ENCODE measurements at places on chromosomes 7 and 10.

DNA sequence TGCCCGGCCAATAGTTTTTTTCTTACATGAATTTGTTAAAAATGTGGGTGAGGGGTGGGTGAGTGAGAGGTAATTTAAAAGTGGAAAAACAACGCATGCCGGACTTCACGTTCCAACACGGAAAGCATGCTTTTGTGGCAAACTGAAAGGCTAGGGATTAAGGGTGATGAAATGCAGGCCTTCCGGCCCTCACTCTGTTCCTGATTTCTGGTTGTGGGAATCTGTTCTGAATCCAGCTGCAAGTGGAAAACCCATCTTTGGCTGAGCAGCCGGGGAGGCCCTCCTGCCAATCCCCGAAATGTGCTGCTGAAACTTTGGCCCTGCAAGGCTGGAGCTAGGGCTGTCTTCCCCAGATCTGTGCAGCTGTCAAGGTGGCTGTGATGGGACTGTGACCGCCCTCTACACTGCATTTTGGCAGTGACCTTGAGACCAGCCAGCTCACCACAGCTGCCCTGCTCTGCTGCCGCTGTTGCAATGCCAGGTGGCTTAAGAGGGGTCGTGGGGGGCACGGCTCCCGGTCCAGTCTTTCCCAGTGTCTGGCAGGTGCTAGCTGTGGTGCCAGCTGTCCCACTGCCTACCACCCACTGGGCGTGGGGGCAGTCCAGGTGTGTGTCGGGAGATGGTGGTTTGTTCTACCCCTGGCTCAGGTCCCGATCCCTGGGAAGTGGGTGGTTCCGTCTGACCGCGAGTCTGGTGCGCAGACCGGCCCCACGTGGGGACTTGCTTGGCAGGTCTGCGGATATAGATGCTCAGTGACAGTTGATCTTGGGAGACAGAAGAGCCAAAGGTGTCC lies 39.0 kb downstream of the TET1 start:
- no peak for DNase-seq

- DNase-seq: no peak
Measured at GRCh38 chr10:49359349-49360270, 36.3 kb downstream of the DRGX start.

GRCh38 chr7:24406053-24406788 lies 122.2 kb downstream of the NPY start:
- DNase-seq: no peak

DNA sequence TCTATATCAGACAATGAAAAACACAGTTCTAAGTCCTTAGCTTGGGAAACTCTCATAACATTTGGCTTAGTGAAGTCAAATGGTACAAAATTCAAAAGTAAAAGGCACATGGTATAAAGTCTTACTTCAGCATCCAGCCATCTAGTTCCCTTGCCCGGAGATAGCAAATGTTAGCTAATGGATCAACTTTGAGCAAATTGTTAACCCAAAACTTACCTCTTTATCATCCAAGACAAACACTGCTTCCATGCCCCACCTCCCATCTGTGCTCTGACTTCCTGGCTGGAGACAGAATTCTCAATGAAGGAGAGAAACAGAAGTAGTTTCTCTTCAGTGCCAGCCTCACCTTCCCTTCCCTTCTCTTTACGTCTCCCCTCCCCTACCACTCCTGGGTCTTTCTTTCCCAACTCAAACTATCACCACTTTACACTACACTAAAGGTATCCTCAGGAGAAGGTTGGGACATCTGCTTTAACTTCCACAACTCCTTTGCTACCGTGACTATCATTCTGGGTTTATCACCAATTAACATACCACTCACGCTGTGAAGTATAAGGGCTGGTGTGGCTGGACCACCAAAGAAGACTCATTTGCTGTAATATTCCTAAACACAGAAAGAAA lies 21.2 kb upstream of the ZNRF2 start:
- no peak for DNase-seq

GRCh38 chr7:128145191-128145590 lies 95.9 kb upstream of the LEP start:
- no peak for DNase-seq

DNA sequence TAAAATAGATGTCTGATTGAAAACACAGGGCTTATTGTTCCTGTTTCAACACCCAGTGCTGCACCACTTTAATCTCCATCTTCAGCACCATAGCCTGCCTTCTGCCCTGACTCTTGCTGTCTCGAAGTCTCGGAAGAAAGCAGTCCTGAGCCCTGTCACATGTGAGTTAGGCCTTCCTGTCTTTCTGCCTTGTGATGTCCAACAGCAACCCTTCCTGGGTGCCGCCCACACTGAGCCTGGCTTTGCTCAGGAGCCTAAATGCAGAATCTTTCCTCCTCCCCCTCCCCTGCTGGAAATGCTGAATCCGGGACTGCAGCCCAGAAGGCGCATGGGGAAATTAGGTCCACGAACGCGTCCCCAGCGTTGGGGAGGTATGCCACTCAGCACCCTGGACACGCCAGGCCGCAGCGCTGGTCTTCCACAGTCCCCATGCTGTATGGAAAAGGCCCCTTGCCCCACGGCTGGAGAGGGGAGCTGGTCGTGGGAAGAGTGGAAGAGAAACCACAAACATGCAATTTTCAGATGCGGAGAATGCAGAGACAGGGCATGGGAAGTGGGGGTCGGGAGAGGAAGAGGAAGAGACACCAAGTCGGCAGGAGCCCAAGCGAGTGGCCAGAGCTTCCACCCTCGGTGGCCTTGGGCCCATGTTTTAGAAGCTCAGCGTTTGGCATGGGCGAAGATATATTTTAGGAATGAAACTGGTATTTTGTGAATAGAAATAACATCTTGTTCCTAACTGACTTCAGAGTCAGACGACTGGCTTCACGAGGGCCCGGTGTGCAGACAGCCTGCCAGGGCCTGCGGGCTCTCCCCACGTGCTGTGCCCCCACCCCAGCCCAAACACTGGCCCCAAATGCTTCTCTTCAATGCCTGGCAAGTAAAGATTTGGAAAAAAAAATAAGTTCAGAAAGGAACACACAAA lies 656.1 kb upstream of the FOXK1 start:
- DNase-seq: no peak

DNA sequence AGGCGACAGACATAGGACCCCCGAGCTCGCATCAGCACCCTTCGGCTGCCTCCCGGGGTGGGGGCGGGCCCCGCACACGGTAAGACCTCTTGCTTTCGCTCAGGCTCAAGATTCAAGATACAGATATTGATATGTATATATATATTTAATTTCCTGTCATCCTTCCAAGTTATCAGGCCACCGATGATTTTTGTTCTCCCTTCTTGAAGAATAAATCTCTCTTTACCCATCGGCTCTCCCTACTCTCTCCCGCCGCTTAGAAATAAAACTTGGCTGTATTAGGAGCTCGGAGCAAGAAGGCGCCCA lies 603 bp downstream of the ADRA2A start:
- DNase-seq: no peak

- no peak for DNase-seq
Measured at GRCh38 chr7:33815336-33815735, 90.0 kb upstream of the BMPER start.

DNA sequence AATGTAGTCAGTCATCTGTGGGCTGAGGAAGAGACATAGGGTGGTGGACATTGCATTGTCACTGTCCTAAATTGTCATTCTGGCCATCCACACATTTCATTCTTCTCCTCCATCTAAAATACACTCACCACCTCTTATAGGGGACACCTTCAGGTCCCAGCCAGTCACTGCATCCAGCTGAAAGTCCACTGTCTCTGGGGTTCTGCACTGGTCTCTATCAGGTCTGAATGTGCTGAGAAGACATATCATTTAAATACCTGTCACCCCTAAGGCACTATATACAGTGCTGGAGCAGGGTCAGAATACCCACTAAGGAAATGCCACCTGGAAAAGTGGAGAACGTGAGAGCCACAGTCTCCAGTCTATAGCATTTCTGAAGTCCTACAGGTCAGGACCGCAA lies 29.6 kb downstream of the SH2D4B start:
- DNase-seq: no peak
